ENCODE measurements at places on chromosomes 16 and 17.
A peak's percentile ranks its signal among the peaks of the same experiment; 100 is the strongest.

- DNase-seq: no peak
Measured at GRCh38 chr16:56311208-56312027, 113.9 kb downstream of the AMFR start.

GRCh38 chr17:61299517-61300513 lies 99.8 kb upstream of the TBX2 start:
- DNase-seq: no peak

GRCh38 chr17:50558941-50559614 lies 1.4 kb upstream of the CACNA1G start:
- DNase-seq: no peak

GRCh38 chr17:61411261-61412142 lies 11.9 kb downstream of the TBX2 start:
- no peak for DNase-seq

DNA sequence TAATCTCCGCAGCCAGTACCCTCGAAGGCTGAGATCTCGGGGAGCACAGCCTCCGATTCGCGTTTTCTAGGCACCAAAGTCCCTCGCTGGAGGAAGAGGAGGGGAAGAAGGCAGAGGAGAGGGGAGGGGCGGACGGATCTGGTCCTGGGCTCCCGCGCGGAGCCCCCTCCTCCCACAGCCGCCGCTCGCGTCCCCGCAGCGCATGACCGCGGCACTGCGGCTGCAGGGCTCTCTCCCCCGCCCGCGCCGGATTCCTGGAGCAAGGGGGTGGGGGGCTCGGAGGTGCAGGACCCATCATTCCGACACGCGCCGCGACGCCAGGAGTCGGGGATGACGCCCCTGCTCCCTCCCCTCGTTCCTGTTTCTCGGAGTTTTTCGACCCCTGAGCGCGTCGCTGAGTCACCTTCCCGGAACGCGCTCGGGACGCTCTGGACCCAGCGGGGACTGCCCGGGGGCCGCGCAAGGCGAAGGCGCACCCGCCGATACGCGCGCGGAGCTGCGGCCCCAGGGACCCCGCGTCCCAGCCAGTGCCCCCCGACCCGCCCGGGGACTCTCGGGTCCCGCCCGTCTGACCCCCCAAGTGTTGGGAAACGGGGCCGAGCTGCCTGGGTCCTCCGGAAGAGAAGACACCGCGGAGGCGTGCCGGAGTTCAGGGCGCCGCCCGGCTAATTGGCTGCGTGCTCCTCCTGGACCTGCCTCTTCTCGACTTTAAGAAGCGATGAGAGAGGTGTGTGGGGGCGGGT lies 1.4 kb upstream of the SPHK1 start:
- DNase-seq: peak; percentile 49

GRCh38 chr17:60391471-60392041 lies 377 bp downstream of the USP32 start:
- no peak for DNase-seq

- no peak for DNase-seq
Measured at GRCh38 chr17:19453296-19453695, 42.3 kb downstream of the RNF112 start.

DNA sequence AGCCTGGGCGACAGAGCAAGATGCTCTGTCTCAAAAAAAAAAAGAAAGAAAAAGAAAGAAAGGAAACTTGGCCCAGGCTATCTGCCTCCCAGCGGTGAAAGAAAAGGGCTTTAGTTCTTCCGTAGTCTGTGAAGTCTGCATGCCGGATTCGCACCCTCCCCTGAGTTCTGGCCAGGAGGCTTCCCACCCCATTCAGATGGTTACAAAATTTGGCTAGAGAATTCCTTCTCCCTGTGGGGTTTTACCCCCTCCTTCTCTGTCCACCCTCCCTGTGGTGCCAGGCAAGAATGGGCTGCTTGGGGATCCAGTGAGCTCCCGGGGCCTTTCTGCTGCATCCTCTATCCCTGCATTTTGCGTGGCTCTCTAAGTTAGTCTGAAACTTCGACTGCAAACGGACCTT lies 37.8 kb downstream of the PAFAH1B1 start:
- no peak for DNase-seq

- no peak for DNase-seq
Measured at GRCh38 chr16:67024384-67025209, 4.4 kb upstream of the CBFB start.

GRCh38 chr16:64638766-64639165 lies 483.1 kb downstream of the CDH11 start:
- DNase-seq: no peak

GRCh38 chr17:70369391-70369790 lies 200.1 kb downstream of the KCNJ2 start:
- DNase-seq: no peak

GRCh38 chr16:16018705-16019104 lies 69.3 kb downstream of the ABCC1 start:
- no peak for DNase-seq

DNA sequence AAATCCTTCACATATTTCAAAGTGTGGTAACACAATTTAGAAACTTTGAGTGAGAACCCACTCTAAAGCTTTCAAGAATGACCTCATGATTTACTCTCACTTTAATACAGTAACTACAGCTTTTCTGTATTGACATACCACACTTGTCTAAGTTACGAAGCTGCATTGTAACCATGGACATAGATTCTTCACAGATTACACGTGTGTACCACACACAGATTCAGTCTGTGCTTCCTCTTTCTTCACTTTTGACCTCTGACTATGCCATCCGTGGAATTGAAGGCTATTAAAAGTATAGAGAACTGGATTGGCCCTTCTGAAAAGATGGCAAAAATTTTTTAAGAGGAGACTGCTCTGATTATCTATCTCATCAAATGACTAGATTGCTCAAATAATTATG lies 172.7 kb downstream of the TANC2 start:
- DNase-seq: no peak

DNA sequence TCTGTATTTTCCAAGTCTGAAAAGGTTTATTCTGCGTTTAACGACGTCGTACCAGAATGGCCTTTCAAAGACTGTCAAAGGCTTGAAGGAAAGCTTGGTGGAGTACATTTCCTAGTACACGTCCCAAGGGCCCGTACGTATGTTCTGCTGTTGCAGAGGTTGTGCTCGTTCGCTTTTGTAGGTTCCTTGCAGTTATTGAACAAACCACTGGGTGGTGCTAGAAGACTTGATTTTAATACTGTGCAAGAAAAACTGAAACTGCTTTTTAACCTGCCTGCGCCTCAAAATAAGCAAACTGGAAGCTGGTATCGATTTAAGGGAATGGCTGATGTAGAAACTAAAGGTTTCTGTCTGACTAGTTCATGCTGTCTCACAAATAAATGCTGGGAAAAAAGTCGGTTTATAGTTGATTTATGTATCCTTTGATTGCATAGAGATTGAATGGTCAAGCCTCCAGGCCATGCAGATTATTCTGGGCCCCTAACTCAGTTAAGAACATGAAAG lies 54.6 kb downstream of the USP10 start:
- DNase-seq: peak; percentile 60

GRCh38 chr17:5078106-5079028 lies at the start of gene ZFP3:
ZFP3 (plus strand) TSS chr17:5078467; CDS start chr17:5091505, 13,038 bp downstream.
- peak; percentile 57 for DNase-seq

GRCh38 chr17:75269844-75270217 lies 1.2 kb downstream of the MIF4GD start:
- DNase-seq: no peak

- DNase-seq: no peak
Measured at GRCh38 chr17:73551759-73552158, 92.5 kb downstream of the SDK2 start.

DNA sequence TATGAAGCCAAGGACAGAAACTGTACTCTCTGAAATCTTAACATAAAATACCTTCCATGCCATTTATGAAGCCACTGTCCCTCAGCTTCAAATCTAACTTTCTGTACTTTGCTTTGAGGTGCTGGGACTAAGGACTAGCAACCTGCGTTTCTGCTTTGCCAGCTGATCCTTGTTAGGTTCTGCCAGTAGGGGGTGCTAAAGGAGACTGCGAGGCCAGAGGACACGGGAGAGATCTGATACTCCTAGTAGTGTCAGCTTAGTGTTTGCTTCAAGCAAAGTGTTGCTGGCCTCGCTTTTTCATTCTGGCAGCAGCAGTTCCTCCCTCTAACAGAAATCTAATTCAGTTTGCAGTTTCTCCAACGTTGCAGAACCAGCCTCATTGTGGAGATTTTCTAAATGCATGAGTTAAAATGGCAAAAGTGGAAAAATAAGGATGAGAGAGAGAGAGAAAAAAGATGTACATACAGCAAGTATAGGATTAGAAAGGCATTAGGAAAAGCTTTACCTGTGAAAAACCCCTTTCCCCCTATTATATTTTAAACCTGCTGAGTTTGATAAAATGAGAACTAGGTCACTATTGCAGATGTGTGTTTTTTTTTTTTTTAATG lies 297.5 kb downstream of the CA10 start:
- no peak for DNase-seq

DNA sequence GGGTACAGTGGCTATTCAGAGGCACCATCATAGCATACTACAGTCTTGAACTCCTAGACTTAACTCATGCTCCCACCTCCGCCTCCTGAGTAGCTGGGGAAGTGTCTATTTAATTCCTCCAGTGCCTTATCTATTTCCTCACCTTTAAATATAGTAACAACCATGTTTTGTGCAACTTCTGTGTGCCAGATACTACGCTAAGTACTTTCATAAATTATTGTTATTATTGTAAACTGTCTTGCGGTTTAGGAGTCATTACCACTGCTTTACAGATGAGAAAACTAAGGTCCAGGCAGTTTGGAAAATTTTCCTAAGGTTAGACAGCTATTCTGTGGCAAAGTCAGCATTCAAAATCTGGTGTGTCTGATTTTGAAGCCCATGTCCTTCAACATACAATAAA lies 359.1 kb upstream of the XYLT1 start:
- no peak for DNase-seq

DNA sequence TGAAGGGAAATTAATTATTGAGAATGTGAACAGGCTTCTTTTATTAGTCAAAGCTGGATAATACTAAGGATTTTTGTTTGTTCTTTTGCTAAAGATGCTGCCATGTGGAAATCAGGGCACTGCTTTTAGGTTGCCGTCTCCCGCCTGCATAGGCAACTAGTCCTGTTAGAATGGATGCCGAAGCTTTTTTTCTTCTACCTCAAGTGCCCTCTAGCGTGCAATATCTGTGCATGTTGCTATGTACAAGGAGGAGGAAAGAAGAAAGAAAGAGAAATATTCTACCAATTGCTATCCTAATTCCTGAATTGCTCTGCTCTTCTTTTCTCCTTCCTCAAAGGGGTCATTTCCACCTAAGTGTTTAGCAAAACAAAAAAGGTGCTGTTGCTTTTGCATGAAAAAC lies 5.2 kb upstream of the CDH8 start:
- DNase-seq: no peak

- no peak for DNase-seq
Measured at GRCh38 chr16:57681950-57682728, 12.5 kb upstream of the DRC7 start.

DNA sequence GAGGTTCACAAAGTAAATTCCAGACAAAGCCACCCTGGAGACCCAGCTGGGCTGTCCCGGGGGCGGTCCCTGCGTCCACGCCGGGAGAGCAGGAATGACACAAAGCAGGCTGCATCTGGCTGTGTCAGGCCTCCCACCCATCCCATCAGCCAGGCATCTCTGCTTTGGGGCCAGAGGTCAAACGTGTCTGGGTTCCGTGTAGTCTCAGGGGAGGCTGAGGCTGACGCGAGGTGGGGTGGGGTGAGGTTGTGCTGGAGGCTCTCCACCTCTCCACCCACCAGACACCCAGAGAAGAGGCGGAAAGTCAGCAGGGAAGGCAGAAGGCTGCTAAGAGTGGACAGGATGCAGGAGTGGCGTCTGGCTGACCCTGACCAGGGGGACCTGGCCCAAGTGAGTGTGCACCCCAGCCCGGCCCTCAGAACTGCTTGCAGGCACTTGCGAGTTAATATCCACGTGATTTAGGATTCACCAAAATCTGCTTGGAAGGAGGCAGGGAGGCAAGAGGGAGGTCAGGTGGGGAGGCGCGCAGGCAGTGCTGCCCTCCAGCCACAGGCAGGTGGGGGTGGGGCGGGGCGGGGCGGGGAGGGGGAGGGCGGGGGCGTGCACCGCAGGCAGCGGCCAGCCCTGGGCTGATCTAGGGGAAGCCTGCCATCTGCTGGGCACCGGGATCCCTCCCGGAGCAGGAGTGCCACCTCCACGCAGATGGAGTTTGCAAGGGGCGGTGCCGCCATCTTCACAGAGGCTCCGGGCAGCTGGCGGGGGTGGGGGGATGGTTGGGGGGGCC lies 44.3 kb downstream of the TBC1D16 start:
- DNase-seq: peak; percentile 83

- DNase-seq: no peak
Measured at GRCh38 chr16:89331371-89332109, 114.0 kb downstream of the ZNF778 start.

DNA sequence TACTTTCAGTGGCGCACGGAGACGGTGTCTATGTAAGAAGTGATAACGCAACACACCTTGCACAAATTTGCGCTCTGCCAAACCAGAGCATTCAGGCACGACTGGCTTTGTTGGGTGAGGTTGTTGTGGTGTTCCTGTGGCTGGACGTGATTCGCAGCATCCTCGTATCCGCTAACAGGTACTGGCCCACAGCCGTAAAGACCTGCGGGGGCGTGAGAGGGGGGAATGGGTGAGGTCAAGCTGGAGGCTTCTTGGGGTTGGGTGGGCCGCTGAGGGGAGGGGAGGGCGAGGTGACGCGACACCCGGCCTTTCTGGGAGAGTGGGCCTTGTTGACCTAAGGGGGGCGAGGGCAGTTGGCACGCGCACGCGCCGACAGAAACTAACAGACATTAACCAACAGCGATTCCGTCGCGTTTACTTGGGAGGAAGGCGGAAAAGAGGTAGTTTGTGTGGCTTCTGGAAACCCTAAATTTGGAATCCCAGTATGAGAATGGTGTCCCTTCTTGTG lies 510.9 kb downstream of the KCNJ18 start:
- no peak for DNase-seq

GRCh38 chr17:30093463-30094147 lies 23.0 kb upstream of the NSRP1 start:
- peak; percentile 24 for DNase-seq

DNA sequence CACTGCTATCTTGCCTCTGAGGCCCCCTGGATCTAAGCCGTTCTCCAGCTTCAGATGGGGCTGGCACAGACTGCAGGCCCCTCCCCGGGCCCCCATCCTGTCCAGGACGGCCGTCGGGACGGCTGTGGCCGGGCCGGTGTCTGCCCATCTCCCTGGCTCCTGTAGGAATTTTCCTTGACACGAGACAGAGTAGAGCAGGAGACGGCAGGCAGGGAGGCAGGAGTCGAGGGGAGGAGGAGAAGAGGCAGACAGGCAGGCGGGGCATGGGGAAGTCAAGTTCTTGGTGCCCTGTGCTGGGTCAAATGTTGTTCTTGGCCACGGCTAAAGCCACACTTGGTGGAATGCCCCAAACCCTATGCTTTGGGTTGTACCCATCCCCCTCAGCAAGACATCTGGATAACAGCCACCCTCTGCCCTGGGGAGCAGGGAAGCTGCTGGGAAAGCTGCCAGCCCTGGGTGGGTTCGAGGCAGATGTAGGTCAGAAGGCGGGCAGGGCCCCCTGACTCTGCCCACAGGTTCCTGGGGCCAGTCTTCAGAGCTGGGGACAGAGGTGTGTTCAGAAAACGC lies 4.0 kb downstream of the C1QTNF1 start:
- no peak for DNase-seq

- DNase-seq: no peak
Measured at GRCh38 chr16:83494459-83494858, 313.3 kb upstream of the HSBP1 start.

- DNase-seq: no peak
Measured at GRCh38 chr16:58226790-58227189, 28.9 kb upstream of the CSNK2A2 start.

GRCh38 chr17:77373299-77374169 lies 232.8 kb downstream of the SEC14L1 start:
- peak; percentile 41 for DNase-seq
